ENCODE measurements at places on chromosomes 1 and 21.

DNA sequence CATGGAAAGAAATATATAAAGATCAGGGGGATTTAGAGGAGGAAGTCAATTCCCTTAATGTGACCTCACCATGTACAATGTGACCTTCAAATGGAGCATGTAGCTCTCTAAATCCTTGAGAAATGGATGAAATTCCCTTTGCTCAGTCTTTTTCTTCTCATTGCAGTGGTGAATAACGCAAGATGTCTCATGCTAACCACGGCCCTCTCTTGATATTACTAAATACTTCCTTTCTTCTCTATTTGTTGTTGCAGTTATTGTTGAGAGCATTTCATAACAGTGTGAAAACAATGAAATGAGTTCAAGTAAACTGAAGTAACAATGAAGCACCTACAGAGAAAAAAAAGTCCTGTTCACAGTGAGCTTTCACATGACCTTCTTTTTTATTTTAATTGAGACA, 55.6 kb downstream of the ZNF281 start:
- DNase-seq: peak; percentile 55

DNA sequence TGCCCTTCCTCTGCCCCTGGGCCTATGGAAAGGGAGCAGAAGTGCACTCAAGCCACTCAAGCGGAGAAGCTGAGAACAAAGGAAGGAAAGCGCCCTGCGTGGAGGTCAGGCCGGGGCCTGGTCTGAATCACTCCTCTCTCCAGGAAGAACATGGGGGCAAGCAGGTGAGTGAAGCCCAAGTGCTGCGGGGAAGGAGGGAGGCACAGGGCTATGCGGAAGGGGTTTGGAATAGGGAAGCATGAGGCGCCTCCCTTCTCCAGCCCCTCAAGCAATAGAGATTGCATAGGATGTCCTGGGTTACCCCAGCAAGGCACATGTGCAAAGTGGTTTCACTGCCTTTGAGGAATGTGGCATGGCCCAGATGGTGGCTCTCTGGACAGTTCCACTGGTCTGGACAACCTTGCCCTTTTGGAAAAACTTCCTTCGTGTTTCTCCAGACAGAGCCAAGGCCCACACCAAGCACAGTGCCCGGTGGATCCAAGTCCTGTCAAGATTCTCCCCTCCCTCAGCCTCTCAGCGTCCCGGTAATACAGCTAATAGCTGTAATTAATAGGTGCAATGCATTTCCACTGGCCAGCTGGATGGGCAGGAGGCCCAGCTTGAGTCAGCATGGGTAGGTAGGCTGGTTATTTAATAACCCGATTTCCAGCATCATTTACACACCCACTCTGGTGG, 13.7 kb downstream of the BLACAT1 start:
- DNase-seq: no peak

DNA sequence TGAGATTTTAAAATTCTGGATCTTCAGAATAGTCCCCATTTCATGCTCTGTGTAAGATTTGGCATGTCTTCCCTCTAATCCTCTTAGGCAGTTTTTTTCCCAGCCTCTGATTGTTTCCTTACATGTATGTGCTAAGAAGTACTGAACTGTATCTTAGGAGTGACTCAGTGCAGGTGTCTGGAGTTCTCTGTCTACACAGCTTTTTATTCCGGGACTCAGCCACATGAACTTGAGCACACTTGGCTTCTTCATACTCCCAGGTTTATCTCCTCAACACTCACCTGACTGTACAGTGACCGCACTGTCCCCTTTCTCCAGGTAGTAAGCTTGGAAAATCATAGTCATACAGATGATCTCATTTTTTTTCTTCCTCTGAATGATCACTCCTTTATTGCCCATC, 50.7 kb downstream of the SYT14 start:
- no peak for DNase-seq

DNA sequence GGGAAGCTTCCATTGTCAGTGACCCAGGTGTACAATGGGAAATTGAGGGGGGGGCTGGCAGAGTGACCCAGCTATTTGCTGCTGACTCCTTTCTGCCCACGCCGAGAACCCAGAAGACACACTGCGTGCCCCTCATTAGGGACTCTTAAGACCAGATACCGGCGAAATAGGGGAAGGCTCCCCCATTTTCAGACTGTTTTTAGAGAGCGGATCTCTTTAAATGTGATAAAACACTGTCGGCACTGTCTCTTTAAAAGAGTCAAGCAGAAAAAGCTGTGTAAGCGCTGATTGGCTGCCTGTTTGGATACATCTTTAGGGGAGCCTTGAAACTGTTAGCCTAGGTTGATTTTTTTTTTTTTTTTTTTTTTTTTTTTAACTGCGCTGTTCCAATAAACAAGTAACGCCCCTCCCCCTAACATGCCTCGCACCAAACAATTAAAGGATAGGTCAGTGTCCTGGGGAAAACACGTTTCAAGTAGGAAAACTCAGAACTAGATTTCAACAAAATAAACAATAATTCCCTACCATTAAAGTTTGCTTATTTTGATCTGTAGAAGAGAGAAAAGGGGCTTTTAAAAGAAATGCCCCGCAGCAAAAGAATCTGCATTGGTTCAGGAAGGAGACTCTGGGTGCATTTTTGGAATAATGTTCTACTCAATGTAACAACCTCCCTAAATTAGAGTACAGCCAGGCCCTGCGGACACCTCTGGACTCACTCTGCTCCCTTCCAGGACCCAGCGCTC, 1.4 kb upstream of the SSBP3 start:
- DNase-seq: peak; percentile 48

GRCh38 chr1:204383163-204383904, 23.6 kb upstream of the PLEKHA6 start:
- DNase-seq: no peak

DNA sequence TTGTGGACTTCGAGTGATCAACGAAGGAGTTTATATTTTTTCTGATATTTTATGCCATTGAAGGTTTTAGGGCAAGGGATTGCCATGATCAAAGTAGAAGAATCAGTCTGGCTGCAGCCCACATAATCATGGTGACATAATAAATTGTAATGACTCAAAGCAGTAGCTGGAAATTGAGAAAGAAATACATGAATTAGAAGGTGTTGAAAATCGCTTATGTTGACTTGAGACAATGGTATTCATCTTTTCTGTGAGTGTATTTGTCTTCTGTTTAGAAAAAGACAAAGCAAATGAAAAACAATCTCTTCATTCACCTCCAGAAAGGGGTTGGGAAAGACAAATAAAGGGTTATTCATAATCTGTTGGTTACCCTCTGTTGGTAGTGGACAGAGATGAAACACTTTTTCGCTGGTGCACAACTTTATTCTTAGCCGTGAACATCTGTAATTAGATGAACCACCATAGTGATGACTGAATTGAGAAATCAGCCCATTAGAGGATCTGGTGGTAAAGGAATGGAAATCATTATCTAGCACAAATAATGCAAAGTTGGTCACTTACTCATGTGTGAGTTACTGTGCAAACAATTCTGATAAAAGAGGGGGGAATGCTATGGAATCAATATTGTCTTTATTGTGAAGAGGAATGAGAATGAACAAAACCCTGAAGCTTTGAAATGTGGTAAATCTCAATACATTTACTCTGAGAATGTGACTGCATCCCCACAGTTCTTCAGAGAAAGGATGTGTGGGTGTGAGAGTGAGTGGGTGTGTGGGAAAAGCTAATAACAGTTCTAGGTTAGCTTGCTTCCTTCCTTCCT, 121.8 kb downstream of the NTNG1 start:
- DNase-seq: no peak

DNA sequence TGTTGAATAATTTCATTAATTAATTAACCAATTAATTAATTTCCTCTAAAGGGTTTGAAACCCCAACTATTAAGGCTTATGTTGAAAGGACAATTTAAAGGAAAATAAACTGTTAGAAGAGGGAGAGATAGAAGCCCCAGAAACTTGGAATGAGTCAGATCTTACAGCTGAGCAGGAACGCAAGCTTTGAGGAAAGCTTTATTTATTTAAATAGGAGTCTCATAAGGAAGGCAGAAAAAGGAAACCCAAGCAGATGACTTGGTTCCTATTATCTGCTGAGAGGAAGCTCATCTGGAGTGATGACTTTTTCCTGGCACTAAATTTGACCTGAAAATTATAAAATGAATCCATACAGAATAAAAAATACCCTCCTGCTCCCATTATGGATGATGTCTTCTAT, 105.1 kb downstream of the ROR1 start:
- DNase-seq: no peak

GRCh38 chr1:157852476-157852875, 10.9 kb upstream of the CD5L start:
- DNase-seq: no peak

DNA sequence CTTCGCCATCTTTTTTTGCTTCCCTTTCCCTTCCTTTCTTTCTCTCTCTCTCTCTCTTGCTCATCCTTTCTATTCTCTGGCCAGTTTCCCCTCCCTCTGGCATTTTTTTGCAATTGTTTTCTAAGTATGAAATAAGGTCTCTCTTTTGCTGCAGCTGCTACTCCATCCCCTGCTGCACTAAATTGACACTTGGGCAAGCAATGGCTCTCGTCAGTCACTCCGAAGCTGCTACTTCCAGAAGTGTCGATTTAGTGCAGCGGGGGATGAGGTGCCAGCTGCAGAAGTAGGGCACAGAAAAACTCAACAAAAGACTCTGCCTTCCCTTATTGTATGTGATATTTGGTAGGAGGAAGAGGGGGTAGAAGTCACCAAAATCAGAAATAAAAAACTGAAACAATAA, 642.3 kb downstream of the RWDD3 start:
- DNase-seq: no peak

- DNase-seq: no peak
Observed at GRCh38 chr1:171126504-171126903, 35.8 kb downstream of the FMO3 start.

DNA sequence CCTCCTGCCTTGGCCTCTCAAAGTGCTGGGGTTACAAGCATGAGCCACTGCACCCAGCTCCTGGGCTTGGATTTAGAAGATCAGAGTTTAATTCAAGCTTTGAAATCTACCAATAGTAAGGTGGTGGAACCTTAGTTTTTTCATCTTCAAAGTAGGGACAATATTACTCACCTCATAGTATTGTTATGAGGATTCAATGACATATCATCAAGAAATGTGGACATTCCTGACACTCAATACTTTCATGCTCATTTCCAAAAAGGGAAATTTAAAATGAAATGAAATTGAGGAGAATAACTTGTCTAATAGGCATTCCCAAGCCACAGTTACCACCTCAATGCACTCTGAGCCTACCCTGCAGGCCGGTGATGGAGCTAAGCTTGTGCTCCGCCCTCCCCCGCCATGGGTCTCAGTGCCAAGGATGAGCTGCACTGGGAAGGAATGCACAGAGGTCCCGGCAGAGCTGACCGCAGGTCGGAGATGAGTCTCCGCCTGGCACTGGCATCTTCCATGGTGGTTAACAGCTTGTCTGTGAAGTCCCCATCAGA, 56.5 kb upstream of the BCAR3 start:
- no peak for DNase-seq

DNA sequence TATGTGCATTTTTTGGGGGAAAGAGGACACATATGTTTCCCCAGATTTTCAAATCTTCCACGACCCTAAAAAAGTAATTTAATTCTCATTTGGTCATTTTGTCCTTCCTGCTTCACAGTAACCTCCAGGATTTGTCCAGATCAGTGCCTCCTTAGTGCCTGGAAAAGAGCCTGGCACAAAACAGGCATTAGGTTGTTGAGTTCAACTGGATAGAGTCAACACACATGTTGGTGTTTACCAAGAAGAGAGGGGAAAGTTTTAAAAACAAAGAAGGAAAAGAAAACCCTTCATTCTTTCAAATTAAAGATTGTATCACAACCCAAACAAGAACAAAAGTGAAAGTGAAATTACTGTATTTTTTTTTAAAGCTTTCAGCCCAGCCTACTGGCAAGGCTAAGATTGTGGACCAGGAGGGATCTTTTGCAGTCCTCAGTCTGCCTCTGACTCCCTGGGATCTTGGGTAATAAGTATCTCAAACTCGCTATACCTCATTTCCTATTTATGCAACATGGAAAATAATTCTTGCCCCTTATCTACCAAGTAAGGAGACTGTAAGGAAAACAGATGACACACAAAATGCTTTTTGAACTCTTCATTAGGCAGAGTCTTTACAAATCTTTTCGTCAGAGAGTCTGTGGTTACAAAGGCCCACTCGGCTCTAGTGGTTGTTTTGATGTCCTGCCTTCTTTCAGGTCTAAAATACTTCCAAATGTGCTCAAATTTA, 57.8 kb downstream of the ZNF281 start:
- DNase-seq: no peak

DNA sequence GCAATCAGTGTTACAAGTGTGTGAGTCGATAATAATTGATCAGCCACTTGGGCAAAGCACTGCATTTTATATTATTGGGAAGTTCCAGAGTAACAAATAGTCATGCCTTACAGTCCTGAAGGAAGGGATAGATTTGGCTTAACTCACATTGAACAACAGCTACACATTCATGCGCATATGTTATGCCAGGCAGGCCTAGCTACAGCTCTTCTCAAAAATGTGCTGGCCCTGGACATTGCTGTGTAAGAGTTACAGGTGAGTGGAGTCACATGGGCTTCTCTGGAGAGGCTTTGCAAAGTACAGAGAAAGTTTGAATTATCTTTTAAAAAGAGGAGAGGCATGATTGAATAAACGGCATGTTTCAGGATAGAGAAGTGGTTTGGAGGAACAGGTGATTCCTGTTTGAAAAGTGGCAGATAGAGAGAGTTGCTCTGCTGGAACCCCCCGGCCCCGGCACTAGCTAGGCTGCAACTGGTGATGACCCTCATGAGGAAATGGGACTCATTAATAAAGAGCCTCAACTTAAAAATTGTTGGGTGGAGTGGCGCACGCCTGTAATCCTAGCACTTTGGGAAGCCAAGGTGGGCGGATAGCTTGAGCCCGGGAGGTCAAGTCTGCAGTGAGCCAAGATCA, 200.6 kb downstream of the CRB1 start:
- no peak for DNase-seq

- no peak for DNase-seq
Observed at GRCh38 chr1:97907886-97908285, 12.9 kb downstream of the DPYD start.
